ENCODE measurements at places on chromosomes 2 and 18.

- no peak for DNase-seq
Measured at GRCh38 chr2:53964987-53965687, 5.7 kb downstream of the PSME4 start.

DNA sequence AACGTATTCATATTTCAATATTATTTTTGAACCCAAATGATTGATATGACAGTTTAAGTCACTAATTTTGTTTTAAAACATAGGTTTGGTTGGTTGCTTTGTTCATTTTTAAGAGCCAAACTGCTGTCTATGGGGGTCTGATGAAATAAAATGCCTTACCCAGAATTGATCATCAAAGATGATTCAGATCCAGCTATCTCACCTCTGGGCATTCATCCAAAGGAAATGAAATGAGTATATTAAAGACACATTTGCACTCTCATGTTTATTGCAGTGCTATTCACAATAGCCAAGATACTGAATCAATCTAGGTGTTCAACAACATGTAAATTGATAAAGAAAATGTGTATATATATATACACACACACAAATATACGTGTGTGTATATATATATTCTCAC lies 326.9 kb upstream of the GULP1 start:
- no peak for DNase-seq

DNA sequence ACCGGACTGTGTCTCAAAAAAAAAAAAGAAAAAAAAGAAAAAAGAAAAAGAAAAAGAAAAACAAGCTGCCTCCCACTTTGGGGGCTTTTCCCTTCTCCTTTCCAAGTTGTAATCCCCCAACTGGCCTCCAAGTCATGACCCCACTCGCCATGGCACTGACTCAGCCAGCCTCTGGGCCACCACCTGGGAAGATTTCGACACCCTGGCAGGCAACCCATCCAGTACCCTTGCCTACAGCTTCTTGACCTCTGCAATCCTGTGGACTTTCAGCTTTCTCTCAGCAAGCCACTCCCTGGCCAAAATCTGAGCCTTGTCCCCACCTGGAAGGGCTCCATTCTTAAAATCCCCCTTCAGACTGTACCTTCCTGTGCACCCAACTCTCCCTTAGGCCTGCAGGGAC lies 22.3 kb upstream of the FOSL2 start:
- DNase-seq: no peak

GRCh38 chr2:222332116-222332515 lies 33.3 kb upstream of the PAX3 start:
- no peak for DNase-seq

DNA sequence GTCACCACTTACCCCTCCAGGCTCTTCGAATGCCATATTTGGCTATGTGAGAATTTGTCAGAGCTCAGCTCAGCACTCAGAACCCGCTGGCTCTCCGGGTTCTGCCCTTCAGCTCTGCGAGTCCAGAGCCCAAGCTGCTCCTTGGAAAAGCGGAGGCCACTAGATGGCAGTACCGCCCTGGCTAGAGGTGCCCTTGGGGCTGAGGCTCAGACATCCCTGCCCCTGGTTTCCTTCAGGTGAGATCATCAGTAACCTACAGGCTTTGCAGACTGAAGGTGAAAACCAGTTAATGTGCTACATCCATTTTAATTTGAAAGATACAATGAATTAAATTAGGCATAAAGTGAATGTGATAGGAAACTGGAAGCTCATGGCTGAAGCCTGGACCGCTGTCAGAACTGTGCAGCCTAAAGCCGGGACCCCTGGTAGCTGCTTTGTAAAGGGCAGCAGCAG lies 285.6 kb downstream of the AGAP1 start:
- peak; percentile 27 for DNase-seq

DNA sequence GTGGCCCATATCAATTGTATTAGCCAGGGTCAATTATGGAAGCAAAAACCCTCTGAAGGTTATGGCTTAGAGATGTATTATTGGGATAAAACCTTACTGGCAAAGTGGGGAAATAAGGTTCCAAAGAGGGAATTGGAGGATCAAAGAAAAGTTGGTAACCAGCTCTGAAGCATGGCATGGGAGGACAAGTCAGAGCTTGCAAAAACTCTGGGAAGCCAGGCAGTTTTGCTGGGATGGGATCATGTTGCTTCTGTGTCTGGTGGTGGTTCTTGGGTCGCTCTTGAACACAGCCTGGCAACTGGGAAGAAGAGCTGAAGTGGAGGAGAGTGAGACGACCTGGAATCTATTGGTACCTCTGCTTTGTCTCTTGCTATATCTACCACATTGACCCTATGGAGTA lies 162.6 kb downstream of the PMAIP1 start:
- no peak for DNase-seq

- DNase-seq: no peak
Measured at GRCh38 chr2:42113452-42113851, 55.7 kb upstream of the EML4 start.

DNA sequence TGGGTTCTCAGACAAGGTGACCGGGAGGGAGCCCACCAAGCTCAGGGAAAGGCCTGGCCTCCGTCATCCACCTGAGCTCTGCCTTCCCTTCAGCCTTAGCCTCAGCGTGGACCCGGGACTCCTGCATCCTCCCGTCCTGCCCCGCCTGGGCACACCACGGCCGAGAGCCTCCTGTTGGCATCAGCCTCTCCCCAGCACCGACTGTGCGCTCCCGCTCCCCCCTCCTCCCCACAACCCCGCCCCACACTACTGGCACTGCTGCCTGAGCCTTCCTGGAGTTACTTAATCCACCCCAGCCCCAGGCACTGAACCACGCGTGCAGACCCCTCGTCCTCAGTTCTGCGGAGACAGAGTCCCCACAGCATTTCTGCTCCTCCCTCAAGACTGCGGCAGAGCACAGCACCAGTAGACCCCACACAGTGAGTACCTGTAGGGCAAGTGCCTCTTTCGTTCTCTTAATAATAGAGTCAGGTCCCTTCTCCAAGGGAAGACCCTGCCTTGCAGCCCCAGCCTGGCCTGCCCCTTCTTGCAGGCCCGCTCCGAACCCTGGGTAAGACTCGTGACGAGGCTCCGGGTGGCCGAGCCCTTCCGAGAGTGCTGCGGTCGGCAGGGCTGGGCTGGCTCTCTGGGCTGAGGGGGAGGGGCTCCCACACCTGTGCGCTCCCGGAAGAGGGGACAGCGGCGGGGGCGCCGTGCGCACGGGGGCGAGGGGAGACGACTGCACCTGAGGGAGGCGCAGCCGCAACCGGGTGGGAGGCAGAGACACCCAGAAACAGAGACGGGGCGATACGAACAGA lies at the start of gene AMER3:
TSS of gene AMER3 (plus strand) at position 285 of the 797 bp plus-strand sequence. CDS start 6,533 bp downstream, outside the sequence.
- no peak for DNase-seq

DNA sequence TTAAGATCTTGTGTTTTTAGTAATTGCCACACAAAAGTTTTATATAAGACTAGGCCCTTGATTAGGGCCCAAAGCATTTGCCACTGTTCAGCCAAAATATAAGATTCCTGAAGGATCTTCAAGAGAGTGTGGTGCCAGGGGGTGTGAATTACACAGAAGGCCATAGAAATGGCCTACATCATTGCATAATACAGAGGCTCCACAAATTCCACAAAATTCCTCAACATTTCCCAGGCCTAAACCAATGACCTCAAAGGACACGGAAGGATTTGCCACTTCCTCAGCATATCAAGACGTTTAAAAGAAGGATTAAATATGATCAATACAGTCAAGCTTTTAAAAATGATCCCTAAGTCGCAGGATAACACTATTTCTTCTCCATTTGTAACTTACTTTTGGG lies 24.1 kb downstream of the COL6A3 start:
- no peak for DNase-seq

- DNase-seq: no peak
Measured at GRCh38 chr2:187349326-187349944, 98.6 kb downstream of the CALCRL start.

DNA sequence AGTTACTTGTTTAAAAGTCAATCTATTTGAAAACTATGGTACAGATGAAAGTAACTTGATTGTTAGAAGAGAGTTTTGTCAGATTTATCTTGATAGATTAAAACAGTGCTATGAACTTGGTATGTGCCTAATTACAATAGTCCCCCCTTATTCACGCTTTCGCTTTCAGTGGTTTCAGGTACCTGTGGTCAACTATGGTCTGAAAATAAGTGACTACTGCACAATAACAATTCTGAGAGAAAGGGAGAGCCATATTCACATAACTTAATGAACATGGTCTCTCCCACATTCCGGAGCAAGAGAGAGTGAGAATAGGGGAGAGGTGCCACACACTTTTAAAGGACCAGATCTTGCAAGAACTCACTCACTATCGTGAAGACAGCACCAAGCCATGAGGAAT lies 13.2 kb upstream of the MAP4K4 start:
- no peak for DNase-seq

DNA sequence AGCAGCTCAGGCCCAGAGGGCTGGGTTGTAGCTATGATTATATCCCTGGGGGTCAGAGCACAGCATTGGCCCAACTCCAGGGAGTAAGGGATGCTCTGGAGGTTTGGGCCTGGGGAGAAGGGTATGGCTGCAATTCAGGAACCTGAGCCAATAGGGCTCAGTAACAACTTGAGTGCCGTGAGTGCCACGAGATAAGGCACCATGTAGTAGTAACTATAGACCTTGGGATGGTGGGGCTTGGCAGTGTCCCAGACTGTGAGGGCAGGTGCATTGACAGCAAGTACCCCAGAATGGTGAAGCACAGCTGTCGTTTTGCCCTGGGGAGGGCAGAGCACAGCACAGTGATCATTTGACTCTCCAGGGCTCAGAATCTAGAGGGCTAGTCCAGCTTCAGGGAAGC lies 45.1 kb upstream of the ZNF396 start:
- no peak for DNase-seq

GRCh38 chr18:63505566-63506335 lies 29.0 kb downstream of the SERPINB5 start:
- DNase-seq: peak; percentile 13

GRCh38 chr2:188046437-188046836 lies 245.2 kb upstream of the GULP1 start:
- DNase-seq: no peak

DNA sequence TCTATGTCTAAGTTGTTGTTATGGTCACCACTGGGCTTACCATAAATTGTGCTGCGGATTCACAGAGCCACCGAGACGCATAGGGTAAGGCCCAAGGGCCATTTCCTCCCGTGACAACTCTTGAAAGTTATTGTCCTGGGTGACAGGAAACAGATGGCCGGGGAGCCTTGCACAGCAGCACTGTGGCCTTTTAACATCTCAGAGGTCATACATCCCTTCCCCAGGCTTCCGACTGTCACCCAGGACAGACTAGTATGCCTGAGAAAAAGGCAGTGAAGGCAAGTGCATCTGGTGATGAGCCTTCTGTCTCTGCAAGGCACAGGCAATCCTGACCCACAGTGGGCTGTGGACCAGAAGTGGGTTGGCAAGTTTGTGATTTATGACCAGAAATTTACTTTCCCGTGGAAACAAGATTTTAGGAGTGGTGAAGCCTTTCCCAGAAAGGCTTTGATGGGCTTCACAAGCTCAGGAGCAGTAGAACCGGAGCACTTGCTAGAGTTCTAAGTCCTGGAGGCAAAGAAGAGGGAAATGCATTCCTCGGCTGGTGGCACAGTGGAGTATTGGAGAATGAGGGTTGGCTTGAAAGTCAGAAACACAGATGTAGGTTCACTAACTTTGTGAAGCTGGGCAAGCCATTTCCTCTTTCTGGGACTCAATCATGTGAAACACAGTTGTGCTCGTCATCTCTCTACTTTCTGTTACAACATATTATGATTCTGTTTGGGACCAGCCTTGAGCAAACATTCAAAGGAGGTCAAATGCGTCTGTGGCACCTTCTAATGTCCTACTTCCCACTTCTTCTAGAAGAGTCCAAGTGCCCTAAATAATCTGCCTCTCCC lies 2.0 kb upstream of the CAPN14 start:
- DNase-seq: no peak

DNA sequence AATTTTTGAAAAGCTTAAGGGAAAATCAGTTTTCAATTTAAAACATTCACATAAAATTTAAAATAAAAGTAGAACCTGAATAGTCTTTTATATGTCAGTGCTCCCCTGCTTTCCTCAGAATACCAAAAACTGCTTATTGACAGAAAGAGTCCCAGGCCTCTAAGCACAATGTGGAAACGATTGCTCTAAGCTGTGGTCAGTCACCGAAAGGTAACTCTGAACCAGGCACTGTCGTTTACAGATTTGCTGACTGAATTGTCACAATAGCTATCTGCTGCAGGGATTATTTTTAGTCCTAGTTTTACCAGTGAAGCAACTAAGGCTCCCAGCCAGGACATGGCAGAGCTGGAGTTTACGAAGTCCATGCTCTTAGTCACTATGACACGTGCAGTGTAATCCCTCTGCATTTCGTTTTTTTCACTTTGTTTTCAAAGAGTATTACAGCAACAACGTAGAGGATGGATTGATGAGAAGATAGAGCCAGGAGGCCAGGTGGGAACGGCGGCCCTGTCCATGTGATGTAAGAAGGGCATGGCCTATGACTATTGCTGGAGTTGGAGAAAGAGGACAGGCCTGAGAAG lies 28.1 kb upstream of the TMEM247 start:
- no peak for DNase-seq

- DNase-seq: no peak
Measured at GRCh38 chr18:26813043-26813442, 52.5 kb downstream of the AQP4 start.

DNA sequence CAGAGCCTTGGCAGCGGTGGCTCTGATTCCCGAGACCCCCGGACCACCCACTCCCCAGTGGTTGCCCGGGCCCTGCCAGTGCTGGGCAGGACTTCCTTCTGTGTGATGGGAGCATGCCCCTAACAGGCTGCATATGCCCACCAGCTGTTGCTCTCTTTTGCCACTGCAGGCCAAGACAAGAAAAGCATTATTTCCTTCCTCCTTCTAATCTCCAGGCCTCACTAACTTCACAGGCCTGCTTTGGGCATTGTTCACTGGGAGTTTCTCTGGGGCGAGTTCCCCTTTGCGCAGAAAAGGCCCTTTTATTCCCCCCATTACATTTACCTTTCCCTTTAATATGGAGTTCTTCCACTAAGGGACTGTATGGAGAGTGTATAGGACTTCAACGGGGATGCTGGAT lies 249.1 kb upstream of the SIX2 start:
- no peak for DNase-seq

- peak; percentile 49 for DNase-seq
Measured at GRCh38 chr2:237774811-237775553, 23.6 kb upstream of the RBM44 start.

All from CD4-positive, alpha-beta T cell treated with Interleukin-4 for 4 hours (primary cell).